ENCODE measurements at places on chromosomes 5 and 9.

DNA sequence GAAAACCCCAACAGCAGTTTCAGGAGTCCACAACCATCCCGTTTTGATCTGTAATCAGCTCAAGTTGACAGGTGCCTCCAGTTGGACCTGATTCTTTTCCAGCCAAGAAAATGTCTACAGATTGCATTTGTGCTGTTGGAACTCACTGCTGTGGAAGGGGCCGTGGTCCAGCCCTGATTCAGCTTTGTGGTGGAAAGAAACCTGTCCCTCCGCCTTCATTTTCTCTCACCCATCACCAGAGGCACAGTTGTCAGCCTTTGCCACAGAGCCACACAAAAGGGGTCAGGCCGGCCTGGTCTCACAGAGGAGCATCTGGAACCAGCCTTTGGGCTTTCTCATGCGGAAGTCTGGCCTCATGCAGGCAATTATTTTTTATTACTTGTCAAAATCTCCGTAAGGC, 483.6 kb downstream of the GADD45G start:
- no peak for DNase-seq

DNA sequence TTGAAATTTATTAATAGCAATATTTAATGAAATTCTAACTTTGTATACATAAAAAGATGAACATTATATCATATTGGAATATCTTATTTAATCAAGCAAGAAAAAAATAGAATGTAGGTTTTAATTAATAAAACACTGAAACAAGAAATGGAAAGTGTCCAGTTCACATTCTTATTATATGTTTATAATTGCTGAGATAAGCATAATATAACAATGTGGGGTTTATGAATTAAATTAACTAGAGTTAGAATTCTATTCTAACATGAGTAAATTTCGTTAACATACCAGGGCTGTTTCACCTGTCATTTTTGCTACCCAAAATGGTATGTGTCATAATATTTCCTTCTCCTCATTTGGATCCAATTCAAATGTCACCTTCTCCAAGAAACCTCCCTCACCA, 12.3 kb downstream of the CDH9 start:
- DNase-seq, result no peak

GRCh38 chr9:121261107-121261460, 6.9 kb upstream of the GSN start:
- peak; percentile 89 for DNase-seq

- no peak for DNase-seq
Observed at GRCh38 chr5:59729357-59729756, 164.2 kb downstream of the PDE4D start.

DNA sequence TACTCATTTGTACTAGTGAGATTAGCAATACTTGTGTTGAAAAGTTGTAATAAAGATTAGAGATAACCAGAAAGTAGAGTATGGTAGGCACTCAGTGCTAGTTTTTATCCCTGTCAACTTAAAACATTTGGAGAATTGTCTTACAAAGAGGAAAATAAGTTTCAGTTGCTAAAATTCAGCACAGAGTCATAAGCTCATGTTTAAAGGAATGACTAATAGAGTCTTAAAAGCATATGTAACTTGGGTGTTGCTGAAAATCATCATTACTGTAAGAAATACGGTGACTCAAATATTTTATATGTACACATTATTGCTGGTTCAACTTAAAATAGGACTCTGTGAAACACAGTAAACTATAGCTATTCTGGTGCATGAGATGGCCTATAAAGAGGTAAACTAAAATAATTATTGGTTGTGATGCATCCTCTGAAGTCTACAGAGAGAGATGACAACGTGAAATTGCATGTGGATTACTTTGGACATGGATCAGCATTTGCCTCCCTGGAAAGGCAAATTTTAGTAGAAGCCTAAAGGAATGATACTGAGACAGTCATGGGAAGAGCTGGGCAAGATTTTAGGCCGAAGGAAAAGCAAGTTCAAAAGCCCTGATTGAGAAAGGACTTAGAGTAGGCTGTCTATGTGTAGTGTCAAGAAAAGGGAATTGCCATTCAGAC, 34.6 kb downstream of the SGCD start:
- no peak for DNase-seq

DNA sequence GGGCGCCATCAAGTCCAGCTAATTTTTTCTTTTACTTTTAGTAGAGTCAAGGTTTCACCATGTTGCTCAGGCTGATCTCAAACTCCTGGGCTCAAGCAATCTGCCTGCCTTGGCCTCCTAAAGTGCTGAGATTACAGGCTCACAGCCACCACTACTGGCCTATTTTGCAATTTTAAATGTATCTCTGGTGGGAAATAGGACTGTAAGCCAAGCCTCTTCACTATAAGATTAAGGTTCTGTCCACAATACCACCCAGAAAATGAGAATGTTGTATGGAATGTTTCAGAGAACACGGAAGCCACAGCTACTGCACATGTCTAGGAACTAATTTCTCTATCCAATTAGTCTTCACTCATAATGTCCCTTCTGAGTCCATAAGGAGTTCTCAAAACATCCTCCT, 607.3 kb downstream of the PRELID2 start:
- no peak for DNase-seq

DNA sequence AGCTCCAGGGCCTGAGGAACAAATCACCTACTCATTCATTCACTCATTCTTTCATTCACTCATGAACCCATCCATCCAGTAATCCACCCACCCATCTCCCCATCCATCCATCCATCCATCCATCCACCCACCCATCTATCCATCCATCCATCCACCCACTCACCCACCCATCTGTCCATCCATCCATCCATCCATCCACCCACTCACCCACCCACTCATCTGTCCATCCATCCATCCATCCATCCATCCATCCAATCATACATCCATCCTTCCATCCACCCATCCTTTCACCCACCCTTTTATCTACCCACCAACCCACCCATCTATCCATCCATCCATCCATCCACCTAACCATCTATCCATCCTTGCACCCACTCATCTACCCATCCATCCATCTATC, 35.5 kb upstream of the SLC6A19 start:
- no peak for DNase-seq

- no peak for DNase-seq
Observed at GRCh38 chr5:57600321-57600720, 117.7 kb upstream of the ACTBL2 start.

GRCh38 chr9:133779081-133779480, 40.9 kb upstream of the SARDH start:
- DNase-seq, result no peak
